HT1080 (cell line): ENCODE measurements at places on chromosomes 2 and 18.

DNA sequence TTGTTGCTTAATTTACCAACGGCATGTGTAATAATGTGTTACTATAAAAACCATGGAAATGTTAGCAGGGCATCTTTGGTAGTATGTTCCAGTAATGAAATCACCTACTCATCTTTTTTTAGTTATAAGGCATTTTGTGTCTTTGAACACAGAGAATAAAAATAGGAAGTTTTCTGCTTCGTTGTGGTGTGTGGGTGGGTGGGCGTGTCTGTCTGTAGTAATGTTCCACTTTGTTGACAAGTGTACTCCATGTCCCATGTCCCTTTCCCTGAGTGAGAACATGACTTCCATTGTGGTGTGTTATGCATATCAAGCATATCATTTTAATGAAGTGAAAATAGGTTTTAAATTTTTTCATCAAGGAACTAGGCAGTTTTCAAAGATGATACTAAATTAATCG lies 149.3 kb downstream of the VWC2L start:
- no peak for DNase-seq

DNA sequence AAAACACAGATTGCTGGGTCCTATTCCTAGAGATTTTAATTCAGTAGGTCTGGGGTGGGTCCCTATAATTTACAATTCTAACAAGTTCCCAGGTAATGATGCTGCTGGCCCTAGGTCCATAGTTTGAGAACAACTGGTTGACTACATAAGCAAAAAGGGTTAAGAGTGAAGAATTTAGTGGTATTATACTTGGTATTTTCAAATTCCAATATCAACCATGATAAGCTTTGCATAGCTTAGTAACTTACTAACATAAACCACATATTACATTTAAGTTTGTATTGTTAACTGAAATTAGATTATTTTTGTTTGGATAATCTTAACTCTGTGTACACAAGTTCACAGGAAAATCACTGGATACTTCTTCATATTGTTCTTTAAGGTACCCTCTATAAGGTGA lies 862.9 kb upstream of the ACVR2A start:
- no peak for DNase-seq

- peak; percentile 1 for DNase-seq
These were observed 428.4 kb upstream of the HNMT start for GRCh38 chr2:137535897-137536296.

- DNase-seq, result no peak
These were observed 278.6 kb upstream of the KLHL14 start for GRCh38 chr18:33051407-33051806.

DNA sequence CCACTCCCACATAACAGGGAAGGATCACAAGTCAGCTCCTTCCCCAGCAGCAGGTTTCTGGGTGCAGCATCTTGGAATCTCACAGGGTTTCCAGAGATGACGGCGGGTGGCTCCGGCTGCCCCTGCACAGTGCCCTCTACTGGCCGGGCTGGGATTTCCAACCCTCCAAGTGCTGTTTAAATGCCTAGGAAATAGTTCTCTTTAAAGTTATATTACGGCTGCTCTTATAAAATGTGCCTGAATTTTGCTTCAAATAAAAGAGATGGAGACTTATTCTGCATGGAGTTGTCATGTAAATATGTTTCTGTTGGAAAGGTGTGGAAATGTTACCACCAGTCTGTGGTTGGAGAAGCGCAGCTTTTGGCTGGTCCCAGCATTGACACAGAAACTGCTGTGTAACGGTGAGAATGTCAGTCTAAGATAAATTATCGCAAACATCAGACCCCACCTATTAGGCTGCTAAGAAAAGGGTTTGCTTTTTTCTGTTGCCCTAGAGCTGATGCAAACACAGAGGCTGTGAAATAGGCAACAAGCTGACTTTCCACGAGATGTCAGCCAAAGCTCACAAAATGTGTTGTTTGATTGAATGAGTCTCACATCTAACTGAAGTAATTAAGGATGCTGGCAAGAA lies 3.3 kb upstream of the HJURP start:
- peak; percentile 44 for DNase-seq

- DNase-seq, result no peak
These were observed 51.9 kb downstream of the SLC4A1AP start for GRCh38 chr2:27715318-27716210.

- peak; percentile 97 for DNase-seq
These were observed 298.2 kb downstream of the CDCA7 start for GRCh38 chr2:173652767-173653431.

- no peak for DNase-seq
These were observed 26.8 kb upstream of the NABP1 start for GRCh38 chr2:191650896-191651773.

- DNase-seq, result no peak
These were observed 16.4 kb downstream of the VIL1 start for GRCh38 chr2:218435003-218435982.

GRCh38 chr18:79792988-79793355 lies 4.8 kb upstream of the KCNG2 start:
- no peak for DNase-seq

- peak; percentile 75 for DNase-seq
These were observed 37.2 kb upstream of the BIN1 start for GRCh38 chr2:127143841-127144782.

DNA sequence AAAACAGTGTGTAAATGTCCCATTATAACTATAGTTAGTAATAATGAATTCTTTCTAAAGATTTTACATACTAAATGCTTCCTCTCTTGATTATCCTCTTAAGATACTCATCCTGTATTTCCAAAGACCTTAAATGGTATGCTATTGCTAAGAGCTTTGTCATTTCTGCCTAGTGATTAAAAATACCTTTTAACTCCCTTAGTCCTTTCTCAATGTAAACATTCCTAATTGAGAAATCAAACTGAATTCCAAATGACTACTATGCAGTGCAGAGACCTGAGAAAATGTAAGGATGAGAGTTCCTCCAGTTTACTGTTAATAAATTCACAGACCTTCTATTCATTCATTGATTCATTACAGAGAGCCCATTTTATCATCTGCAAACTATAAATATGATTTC lies 86.9 kb downstream of the SOS1 start:
- DNase-seq, result no peak

DNA sequence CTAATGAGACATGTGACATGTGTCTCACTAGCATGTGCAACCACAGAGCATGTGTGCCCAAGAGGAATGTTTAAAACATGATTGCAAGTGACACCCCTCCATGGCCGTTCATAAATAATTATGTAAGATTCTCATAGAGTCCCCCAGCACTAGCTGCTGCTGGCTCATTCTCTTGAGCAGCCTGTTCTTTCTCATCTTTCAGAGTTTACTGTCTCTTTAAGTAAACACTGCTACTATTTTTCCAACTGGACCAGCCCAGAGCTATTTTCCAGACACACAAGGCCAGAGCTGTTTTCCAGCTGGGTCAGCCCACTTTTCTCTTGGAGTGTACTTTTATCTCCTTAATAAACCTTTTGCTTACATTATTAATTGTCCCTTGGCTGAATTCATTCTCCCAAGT lies 326.8 kb upstream of the DLGAP1 start:
- no peak for DNase-seq

DNA sequence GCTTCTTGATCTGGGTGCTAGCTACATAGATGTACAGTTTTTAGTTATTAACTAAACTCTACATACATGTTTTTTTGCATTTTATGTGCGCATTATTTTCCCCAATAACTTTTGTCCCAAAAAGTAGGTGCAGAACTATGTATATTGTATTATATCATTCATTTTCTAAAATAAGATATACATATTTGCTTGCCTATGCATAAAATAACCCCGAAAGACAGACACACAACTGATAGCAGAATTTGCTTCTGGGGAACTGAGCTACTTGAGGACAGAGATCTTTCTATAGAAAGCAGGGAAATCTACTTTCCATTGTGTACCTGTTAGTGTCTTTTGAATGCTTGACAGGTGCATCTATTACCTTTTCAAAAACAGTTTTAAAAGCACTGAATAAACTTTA lies 88.9 kb upstream of the SIX3 start:
- DNase-seq, result no peak

- DNase-seq, result no peak
These were observed 21.6 kb upstream of the ZNF521 start for GRCh38 chr18:25373432-25374179.

DNA sequence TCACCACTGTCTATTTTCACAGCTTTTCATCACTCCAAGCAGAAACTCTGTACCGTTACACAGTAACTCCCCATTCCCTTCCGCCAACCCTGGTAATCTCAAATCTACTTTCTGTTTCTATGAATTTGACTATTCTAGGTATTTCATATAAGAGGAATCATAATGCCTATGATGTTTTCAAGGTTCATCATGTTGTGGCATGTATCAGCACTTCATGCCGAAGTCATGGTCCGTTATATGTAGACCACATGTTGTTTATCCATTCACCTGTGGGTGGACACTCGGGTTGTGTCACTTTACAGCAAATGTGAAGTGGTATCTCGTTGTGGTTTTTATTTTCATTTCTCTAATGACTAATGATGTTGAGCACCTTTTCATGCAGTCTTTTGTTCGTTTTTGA lies 21.6 kb downstream of the CPSF3 start:
- no peak for DNase-seq

DNA sequence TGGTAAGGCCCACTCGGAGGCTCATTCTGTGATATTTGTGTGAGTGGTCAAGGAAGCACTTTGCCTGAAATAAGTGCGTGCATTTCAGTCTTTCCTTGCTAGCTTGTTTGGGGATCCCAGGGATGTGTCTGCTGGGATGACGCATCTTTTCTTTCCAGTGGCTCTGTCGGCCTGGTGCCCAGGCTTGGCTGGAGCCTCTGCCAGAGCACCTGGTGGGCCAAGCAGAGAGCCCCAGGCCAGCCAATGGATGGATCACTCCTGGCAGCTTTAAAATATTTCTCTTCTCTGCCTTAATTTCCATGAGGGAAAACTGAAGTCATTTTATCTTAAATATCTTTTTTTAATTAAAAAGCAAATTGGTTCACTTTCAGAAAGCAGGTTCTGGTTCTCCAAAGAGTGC lies 501.8 kb upstream of the HS6ST1 start:
- DNase-seq, result no peak

DNA sequence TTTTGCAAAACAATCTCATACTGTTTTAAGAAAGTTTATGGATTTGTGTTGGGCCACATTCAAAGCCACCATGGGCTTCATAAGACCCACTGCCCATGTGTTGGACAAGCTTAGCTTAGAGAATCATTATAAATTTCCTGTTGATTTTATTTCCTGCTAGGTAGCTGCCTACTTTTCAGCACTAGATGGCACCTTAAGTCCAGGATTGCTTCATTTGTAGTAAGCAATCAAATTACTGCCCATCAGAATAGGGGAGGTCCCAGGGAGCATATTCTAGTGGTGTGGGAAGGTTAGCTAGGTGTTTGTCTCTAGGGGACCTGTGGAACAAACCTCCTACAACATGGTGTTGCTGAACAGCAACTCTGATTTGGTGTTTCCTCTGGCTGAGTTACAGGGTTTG lies 11.0 kb upstream of the DCDC2C start:
- peak; percentile 52 for DNase-seq
